Activated B cell treated with CpG ODN at 0.5 μM for 24 hours (primary cell): ENCODE measurements at places on chromosomes 4 and X. TPM values are rescaled to one million over a fixed set of nuclear protein-coding genes. Genes with fewer than 3 reads are reported as not detected.

POU3F4 gene
- total RNA-seq = not detected in 2 replicates

- DNase-seq = no peak
Observed at GRCh38 chr4:120709991-120710390, 212.5 kb downstream of the PRDM5 start.

GLRA2 gene
- not detected in 2 replicates for total RNA-seq

BBS7 gene
- 7.5 and 9.4 TPM in 2 replicates for total RNA-seq

DNA sequence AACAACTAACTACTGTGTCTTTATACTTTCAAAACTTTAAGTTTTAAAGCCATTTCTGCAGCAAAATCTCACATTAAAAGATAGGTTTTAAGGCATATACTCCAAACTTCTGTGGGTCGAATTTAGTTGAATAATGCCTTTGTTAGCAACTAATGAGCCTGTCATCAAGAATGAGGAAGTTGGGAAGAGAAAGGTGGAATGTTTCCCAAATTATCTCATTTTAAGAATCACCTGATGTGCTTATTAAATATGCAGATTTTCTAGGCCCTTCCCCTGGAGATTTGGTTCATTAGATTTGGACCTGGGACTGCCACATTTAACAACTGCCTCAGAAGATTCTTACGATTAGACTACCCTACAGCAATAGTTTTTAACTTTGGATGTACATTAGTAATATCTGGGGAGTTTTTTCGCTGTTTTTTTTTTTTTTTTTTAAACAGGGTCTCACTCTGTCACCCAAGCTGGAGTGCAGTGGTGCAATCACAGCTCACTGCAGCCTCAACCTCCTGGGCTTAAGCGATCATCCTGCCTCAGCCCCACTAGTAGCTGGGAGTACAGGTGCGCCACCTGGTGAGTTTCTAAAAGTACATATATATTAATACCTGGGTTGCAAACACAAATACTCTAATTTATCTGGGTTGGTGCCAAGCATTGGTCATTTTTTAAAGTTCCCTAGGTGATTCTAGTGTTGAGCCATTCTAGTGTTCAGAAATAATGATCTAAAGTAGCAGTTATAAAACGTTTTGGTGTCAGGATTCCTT lies 16.1 kb upstream of the TASL start:
- DNase-seq = no peak

TCEAL7 gene
- not detected in 2 replicates for total RNA-seq

DNA sequence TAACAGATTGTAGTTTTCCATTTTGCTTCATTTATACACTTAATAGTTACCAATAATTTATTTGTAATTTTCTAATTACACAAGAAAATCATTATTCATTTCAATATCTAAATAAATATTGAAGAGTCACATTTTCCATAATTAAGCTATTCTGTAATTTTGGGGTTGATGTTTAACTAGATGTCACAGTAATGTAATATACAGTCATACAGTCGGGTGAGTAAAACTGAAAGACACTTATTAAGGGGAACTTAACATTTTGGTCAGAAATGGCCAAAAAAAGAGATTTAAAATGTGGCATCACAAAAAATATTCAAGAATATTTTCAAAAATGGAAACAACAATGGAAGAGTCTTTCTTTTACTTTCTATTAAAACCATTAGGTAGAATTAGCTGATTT lies 1080.3 kb downstream of the ARAP2 start:
- no peak for DNase-seq

- DNase-seq = no peak
Observed at GRCh38 chrX:107861056-107861455, 35.4 kb downstream of the MID2 start.

DNA sequence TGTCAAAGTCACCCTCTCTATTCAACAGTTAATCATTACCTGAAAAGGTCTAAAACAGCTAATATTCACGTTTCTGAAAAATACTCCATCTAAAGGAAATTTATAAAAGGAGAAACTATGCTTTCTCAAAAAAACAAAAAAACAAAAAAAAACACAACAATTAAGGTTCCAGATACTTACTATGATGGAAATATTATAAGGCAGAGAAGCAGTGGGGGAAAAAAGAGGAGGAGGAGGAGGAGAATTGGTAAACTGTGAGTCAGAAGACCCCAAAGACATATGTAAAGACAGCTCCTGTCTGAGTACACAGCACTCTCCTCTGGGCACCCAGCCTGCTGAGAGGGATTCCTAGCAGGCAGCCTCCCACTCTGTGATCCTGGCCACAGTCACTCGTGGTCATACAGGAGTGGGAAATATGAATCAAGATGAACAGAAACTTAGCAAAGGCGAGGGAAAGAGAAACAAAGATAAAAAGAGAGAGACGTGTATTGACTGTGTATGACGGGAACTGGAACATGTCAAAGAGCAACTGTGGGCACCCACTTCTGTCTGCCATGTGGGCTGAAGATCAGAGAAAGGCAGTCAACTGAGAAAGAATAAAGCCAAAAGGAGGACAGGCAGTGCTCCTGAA lies 12.5 kb downstream of the KLHL15 start:
- no peak for DNase-seq

ARMCX2 gene
- total RNA-seq = 8.3 and 11.2 TPM in 2 replicates

DNA sequence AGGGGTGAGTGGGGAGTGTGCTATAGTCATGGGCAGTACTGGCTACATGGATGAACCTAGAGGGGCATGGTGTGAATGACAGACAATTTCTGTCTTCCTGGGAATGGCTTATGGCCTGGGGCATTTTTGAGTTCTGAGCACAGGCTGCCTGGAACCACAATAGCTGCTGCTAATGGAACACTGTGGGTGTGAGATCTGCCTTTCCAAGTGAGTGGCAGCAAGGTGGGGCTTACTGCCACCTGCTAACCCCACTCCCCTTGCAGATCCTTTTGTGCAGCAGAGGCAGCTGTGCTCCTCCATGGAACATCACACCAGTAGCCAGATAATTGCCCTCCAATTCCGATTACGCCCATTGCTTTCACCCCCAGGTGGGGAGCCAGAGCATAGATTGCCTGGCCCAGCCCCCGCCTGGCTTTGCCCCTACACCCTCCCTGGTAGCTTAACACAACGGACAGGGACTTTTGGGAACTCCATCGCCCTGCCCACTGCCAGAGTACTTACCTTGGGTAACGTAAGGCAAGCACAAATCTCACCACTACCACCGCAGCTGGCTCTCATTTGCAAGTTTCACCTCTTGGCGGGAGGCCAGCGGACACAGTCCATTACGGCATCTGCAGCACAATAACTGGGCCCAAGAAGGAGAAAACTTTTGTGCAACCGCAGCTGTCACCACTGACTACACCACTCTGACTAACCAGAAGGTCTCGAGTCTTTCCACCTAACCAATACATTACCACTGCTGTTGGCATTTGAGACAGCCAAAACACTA lies 421.2 kb upstream of the NWD2 start:
- DNase-seq = no peak

GRCh38 chr4:123018396-123018775 lies 96.0 kb upstream of the NUDT6 start:
- DNase-seq = no peak

JAKMIP1 gene
- 0.13 TPM in 1 of 2 replicates, not detected in the other for total RNA-seq

DNA sequence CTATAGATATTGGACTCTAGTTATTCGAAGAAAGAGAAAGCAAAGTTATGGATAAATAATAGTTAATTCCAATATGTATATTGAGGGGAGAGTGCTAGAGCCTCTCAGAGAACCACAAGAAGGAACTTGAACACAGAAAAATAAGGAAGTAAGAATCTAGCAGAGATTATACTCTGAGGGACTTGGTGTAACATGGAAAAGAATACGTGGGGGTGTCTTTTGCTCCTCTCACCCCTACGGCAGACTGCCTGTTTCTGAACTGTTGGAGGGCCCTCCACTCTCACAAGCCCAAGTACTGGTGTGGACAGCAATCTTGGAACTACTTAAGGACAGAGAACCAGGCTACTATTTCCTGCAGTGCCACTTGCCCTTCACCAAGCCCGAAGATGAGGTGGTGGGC lies 1174.4 kb upstream of the PCDH10 start:
- DNase-seq = no peak

DNA sequence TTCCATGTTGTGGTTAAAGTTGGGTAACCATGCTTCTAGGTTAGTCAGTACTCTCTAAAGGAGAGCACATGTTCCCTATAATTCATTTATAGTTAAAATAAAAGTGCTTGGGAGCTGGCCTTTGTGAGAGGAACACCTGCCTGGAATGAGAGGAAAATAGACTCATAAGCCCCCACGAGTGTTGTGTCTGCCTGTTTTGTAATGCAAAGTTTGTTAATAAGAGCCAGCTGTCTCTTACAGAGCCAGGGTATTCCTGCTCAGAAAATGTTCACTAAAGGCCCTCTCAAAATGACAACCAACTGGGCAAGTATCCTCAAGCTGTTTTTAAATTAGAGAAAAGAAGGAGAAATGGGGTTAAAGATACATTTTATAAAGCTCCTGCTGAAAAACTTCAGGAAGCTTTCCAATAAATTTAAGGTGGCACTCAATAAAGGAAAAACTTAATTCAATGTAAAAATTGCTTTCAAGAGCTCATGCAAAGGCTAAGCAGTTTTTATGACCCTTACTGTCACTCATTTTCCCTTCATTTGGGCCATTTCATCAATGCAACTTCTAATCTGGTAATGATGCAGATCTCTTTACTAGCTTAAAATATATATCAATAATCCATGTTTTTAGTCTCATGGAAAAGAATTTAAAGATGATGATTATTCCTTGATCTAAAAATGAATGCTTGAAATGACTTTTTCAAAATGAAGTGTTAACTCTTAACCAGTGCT lies 793.6 kb downstream of the STPG2 start:
- no peak for DNase-seq

DNA sequence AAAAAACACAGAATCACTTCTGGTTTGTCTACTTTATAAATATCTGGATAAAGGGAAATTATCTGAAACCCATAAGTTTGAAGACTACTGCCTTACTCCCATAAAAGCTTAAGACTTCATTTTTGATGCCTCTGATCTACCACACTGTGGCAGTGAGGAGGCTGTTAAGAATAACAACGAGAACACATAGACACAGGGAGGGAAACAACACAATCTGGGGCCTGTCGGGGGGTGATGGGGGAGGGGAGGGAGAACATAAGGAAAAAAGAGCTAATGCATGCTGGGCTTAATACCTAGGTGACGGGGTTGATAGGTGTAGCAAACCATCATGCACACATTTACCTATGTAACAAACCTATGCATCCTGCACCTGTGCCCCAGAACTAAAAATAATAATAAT lies 573.7 kb downstream of the GBA3 start:
- DNase-seq = no peak

GRCh38 chrX:53421125-53421524 lies 1.3 kb downstream of the SMC1A start:
- no peak for DNase-seq

- DNase-seq = no peak
Observed at GRCh38 chr4:186798951-186799659, 75.4 kb upstream of the FAT1 start.

DNA sequence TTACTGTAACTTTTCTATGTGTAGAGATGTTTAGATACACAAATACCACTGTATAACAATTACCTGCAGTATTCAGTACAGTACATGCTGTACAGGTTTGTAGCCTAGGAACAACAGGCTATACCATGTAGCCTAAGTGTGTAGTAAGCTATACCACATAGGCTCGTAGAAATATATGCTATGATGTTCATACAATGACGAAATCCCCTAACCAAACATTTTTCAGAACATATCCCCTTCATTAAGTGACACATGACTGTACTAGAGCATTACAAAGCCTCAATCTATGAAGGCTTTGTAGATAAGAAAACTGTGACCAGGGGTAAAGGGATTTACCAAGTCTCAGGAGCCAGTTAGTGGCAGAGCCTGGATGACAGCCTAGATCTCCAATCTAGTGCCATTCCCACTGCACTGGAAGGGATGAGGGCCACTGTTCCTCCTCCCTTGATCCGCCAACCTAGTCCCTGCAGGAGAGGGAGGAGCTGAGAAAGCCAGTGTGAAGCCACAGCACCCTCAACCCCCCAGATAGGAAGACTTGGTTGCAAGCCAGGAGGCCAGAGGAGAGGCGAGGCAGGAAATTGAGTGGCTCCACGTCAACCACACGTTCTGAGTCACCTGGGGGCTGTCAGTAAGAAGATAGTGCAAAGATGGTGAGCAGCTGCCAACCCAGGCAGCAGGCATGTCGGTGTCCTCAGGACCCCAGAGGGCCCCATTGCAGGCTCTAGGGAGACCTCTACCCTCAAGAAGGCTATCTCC lies 227.7 kb downstream of the BCOR start:
- DNase-seq = no peak

DNA sequence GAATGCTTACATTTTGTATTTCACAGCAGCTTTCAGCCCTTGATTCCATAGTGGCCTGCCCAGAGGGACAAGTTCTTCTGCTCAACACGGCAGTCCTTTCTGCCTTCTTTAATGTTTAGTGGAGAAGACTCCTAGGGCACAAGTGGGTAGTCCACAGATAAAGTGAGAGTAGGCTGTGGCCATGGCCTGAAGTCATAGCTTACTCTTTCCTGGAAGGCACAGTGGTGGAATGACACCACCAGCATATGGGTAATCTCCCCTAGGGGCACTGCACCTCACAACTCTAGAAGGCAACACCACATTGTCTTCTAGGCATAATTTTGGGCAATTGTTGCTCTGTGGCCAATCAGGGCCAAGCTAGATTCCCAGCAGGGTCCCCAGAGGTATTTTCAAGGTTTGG lies 155.4 kb upstream of the MAMLD1 start:
- DNase-seq = no peak

GRCh38 chr4:186144946-186145569 lies 40.6 kb downstream of the FAM149A start:
- DNase-seq = no peak

GRCh38 chrX:18676470-18676869 lies 4.6 kb upstream of the RS1 start:
- DNase-seq = no peak

TGIF2LX gene
- not detected in 2 replicates for total RNA-seq

PCDH10 gene
- total RNA-seq = not detected in 2 replicates

GRCh38 chr4:130640592-130640991 lies 1544.6 kb downstream of the C4orf33 start:
- DNase-seq = no peak

DNA sequence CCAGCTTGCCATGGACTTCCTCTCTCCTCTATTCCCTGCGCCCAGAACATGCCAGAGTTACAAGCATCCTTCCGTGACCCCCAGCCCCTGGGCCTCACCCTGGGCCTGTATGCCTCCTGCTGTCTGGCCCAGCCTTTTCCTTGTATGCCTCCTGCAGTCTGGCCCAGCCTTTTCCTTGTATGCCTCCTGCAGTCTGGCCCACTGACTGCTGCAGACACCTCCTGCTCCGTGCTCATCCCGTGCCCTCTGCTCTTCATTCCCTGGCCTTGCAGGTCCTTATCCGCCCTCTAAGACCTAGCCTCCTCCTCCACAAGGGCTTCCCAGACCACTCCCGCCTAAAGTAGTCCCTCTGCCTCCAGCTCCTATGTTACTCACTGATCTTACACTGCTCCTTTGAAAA lies 44.2 kb downstream of the IRF2 start:
- DNase-seq = no peak

RRH gene
- 0.59 TPM in 1 of 2 replicates, not detected in the other for total RNA-seq

IQCM gene
- total RNA-seq = not detected in 2 replicates
